Inflammatory macrophage (primary cell): ENCODE measurements at places on chromosomes 3 and 15.
A peak's percentile ranks its signal among the peaks of the same experiment; 100 is the strongest.

GRCh38 chr3:120393243-120393642 lies 44.1 kb upstream of the LRRC58 start:
- no peak for DNase-seq

GRCh38 chr3:142691527-142691926 lies 32.3 kb upstream of the TRPC1 start:
- DNase-seq: no peak

DNA sequence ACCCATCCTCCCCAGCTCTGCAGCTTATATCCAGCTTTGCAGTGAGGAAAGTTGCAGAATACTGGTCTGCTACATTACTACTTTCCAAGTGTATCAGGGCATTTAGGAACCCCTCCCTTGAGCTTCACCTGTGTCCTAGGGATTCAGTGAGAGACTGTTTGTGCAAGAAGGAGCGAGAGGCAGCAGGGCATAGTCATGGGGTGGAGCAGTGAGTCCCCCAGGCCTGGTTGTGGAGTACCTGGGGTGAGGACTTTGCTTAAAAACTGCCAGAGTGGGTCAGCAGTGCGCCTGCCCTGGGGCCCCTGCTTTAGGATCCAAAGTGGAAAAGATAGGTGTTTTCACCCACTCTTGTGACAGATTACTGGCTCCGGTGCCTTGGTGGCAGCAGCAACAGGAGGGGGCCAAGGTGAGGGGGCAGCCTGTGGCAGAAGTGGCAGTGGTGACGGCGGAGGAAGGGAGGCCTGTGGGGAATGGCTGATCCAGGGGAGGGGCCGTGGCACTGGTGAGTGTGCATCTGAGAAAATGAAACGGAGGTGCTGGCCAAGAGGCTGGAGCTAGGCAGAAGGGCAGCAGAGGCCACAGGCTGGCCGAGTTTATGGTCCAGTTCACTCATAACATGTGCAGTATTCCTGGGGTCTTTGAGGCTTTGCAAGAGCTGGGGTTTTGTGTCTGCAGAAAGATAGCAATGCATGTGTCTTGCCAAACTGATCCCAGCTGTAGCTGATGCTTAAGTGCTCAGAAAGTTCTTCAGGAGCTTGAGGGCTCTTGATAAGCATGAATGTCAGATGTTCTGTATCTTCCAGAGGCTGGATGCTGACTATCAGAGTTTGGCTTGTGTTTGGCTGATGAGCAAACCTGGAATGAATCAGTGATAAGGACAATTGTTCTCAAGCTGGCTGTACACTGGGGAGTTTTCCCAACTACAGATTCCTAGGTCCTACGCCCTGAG lies 43.4 kb downstream of the GOLGA6A start:
- no peak for DNase-seq

DNA sequence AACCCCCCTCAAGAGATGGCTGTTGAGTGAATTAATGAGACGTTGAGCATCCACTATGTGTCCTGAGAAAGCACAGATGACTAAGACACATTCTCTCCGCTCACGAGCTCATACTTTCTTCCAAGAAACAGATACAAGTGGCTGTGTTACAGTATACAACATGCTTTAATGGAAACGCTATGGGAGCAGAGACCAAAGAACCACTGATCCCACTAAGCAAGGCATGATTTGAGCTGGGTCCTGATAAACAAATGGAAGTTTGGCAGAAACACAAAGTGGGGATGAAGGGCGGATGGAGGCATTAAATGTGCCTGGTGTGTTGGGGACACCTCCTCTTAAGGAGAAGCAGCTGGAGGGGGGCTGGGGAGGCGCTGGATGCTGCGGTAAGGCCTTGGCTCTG lies 129.4 kb downstream of the UACA start:
- DNase-seq: no peak

DNA sequence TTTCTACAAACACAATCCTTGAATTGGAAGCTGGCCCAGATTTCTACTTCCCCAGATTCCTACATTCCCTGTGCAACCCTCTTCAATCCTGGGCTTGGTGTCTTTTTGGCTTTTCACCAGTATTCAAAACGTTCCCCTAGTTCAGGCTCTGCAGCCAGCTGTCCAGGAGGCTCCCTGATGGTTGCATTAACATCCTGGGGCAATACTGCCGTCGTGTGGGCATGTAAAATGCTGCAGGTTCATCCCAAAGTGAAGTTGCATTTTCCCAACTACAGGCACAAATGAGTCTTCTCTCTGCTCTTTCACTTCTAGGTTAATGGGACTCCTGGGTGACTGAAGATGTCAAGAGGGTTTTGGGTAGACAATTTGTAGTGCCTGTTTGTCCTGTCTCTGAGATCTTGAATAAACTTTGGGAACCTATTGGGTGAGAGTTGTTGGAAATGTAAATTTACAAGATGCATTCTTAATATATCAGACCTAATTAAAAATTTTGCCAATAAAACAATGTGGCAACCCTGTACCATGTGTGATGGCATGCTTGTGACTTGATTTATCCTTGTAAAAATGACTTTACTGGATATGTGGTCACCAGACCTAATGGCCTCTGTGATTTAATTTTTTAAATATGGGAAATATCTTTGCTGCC lies 28.6 kb downstream of the SOX14 start:
- peak; percentile 8 for DNase-seq

DNA sequence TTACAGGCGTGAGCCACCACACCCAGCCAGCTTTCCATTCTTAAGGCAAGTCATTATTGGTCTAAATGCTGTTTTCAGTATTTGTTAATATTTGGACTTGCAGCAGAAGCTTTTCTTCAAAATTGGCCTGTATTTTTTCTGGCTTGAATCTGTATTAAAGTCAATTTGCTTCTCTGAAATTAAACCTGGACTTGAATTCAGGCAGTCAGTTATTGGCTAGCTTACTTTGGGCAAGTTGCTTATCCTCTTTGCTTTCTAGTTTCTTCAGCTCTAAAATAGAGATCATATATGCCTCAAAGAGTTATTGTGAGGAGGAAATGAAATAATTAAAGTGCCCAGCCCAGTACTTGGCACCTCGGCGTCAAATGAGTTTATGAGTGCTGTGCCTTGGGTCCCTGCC lies 17.3 kb downstream of the STARD9 start:
- no peak for DNase-seq
